ENCODE measurements at places on chromosomes 7 and 10. TPM values are rescaled to one million over a fixed set of nuclear protein-coding genes. Genes with fewer than 3 reads are reported as not detected.

ENO4 gene
- total RNA-seq: 0.15 TPM

RSBN1L gene
- 7.5 TPM for total RNA-seq

BBS9 gene
- 13.3 TPM for total RNA-seq

CALHM1 gene
- not detected for total RNA-seq

OR2F1 gene
- not detected for total RNA-seq

ZPBP gene
- not detected for total RNA-seq

GRID2IP gene
- total RNA-seq: 0.28 TPM
